ENCODE measurements at places on chromosomes 3 and 15. TPM values are rescaled to one million over a fixed set of nuclear protein-coding genes. Genes with fewer than 3 reads are reported as not detected.

GRCh38 chr3:29281094-29281343 lies 148 bp downstream of the RBMS3 start:
- DNase-seq = no peak

GRCh38 chr15:61083788-61084134 lies 145.3 kb downstream of the RORA start:
- no peak for DNase-seq

GRCh38 chr3:179265875-179266274 lies 15.0 kb upstream of the KCNMB3 start:
- DNase-seq = no peak

- DNase-seq = no peak
Measured at GRCh38 chr15:85414037-85414436, 33.6 kb downstream of the AKAP13 start.

DNA sequence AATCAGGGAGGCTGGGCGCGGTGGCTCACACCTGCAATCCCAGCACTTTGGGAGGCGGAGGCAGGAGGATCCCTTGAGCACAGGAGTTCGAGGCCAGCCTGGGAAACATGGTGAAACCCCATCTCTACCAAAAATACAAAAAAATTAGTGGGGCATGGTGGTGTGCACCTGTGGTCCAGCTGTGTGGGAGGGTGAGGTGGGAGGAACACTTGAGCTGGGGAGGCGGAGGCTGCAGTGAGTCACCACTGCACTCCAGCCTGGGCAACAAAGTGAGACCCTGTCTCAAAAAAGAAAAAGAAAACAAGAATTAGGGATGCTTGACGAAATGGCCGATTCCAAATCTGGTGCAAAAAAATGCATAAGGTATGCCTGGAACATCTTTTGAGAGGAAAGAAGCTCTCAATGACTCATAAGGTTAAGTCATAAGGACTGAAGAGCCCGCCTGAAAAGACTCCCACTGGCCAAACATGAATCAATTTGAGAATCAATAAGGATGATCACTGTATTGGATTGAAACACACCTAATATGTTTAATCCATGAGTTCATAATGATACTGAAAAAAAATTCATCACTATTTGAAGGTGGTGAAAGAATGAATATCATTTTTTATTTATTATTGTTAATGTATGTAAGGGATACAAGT lies 27.7 kb downstream of the BLM start:
- no peak for DNase-seq

DNA sequence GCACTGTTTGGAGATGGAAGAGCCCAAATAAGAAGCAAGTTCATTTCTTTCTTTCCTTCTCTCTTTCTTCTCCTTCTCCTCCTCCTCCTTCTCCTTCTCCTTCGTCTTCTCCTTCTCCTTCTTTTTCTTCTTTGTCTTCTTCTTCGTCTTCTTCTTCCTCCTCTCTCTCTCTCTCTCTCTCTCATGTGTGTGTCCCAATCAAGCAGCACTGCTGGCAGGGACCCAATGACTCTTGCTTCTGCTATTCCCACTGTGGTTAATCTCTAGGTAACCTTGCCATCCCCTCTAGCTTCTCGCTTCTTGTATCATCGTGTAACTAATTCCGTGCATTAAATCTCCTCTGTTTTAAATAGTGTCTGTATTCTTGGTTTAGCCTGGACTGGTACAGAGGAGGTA lies 26.1 kb upstream of the ZNF280D start:
- no peak for DNase-seq

The MRPS11 gene
- polyA plus RNA-seq = 59.0 TPM

Data from naive thymus-derived CD8-positive, alpha-beta T cell (primary cell).